ENCODE measurements at places on chromosomes 12 and 14.

GRCh38 chr12:19979584-19979983 is 388.8 kb upstream of the PDE3A start:
- no peak for DNase-seq

- no peak for DNase-seq
Observed at GRCh38 chr12:115267891-115268290, 583.9 kb upstream of the TBX3 start.

GRCh38 chr14:96364962-96365361 is 1.6 kb downstream of the GSKIP start:
- no peak for DNase-seq

GRCh38 chr12:96493106-96493505 is 3.7 kb downstream of the CFAP54 start:
- no peak for DNase-seq

- DNase-seq = no peak
Observed at GRCh38 chr14:89771251-89771650, 183.3 kb downstream of the EFCAB11 start.

- no peak for DNase-seq
Observed at GRCh38 chr12:121214855-121215745, 5.2 kb downstream of the P2RX4 start.

DNA sequence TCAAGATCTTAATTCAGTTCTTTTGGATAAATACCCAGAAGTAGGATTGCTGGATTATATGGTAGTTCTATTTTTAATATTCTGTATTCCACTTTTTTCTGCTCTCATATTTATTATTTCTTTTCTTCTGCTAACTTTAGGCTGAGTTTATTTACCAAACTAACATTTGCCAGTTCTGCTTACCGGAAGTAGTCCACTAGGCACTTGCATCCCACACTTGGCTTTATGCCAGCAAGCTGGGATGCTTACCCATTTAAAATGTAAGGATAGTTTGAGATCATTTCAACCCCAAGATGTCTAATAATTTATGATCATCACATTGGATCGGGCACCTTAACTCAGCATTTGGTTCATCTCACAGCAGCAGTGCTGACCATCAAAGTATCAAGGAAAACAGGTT is 96.8 kb downstream of the PIK3C2G start:
- no peak for DNase-seq

DNA sequence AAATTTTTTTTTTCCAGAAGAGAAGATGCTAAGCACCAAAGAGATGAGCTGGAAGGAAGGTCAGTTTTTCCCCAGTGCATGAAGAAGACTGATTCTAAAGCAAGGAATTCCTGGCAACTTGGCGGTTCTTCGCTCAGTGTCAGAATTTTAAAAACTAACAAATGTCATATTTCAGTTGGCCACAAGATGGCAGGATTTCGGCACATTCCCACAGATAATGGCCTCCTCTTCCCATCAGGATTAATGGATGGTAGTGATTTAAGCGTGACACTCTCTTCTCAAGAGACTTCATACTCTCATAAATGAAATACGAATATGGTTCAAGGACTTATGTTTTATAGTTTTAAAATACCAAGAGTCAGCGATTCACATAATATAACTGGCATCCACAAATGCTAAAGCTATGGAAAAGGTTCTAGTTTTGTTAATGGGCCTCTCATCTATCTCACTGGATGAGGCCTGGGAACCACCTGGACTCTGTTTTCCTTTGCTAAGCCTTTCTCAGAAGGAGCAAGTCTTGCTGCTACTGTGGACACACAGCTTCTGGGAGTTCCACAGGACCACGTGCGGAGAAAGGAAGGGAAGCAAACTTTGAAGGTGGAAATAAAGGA is 46.1 kb upstream of the PTPRO start:
- DNase-seq = no peak

- no peak for DNase-seq
Observed at GRCh38 chr12:82040987-82041743, 282.0 kb upstream of the PPFIA2 start.

Data from stimulated activated CD8-positive, alpha-beta memory T cell treated with anti-CD3 and anti-CD28 coated beads, Interleukin-4, amount 100 ng/mL, for 1 hour (primary cell).